ENCODE measurements at places on chromosomes 7 and 10.

- no peak for DNase-seq
Measured at GRCh38 chr10:130180416-130180815, 44.2 kb downstream of the GLRX3 start.

- DNase-seq, result no peak
Measured at GRCh38 chr10:109282510-109282909, 640.8 kb downstream of the XPNPEP1 start.

- DNase-seq, result no peak
Measured at GRCh38 chr7:20064974-20065862, 152.0 kb downstream of the MACC1 start.

DNA sequence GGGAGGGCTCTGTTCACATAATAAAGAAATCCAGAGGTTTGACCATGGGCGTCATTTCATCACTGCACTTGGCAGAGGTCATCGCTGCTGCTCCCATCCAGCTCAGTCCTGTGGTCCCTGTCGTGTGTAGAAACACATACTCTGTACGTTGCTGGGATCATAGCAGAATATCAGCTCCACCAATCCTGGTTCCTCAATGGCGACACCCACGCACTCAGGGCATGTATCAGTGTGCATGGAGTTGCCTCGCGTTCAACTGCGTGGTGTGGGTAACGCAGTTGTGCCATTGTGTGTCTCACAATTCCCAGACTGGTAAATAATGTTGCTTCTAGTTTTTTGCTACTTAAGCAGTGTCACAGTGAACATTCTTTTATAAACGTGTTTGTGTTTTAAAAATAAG is 111.1 kb downstream of the LHPP start:
- no peak for DNase-seq

DNA sequence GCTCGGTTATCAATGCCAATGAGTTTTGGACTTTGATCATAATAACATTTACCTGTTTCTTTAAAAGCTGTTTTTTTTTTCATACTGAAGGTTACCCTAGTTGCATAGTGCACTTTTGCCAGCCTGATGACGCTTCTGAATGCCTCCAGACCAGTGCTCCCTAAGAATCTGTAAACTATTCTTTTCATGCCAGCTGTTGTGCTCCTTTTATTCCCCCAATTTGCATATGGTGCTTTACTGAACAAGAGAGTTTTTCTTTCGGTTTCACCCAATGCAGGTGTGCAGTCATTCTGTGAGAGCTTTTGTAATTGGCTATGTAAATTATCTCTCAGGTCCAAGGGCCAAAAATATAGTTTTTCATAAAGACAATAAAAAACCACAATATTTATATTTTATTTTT is 48.1 kb upstream of the GLCCI1 start:
- no peak for DNase-seq

GRCh38 chr10:111118758-111119157 is 41.9 kb downstream of the ADRA2A start:
- DNase-seq, result no peak

DNA sequence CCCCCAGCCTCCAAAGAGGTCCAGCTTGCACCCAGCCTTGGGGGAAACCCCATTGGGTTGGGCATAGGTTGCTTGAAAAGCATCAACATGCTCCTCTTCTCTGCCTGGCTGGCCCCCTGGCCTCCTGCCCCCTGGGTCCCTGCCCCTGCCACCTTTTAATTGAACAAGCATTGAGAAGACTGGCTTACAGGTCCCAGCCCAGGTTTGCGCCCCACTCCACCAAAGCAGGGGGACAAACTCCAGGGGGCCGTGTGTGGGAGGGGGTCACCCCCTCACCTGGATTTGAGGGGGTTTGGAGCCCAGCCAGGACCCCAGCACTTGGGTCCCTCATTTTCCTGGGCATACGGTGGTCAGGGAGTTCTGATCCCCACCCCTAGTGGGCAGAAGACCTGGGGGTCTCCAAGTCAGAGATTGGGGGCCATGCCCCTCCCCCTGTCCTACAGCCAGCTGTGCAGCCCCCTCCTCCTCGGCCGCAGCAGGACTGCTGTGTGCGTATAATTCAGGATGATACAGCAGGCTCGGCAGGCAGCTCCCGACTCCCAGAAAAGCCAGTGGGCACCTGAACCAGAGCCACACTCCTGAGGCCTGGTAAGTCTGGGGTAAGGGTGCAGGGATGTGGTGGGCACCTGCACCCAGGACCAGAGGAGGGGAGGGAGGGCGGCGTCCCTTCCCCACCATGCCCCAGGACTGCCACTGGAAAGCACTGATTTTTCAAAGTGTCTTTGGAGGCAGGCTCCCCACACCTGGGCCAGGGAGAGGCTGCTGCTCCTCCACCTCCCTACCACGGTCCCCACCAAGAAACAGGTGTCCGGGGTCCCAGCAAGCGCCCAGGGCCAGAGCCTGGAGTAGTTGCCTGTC is 1.7 kb downstream of the ELFN1 start:
- DNase-seq, result no peak

DNA sequence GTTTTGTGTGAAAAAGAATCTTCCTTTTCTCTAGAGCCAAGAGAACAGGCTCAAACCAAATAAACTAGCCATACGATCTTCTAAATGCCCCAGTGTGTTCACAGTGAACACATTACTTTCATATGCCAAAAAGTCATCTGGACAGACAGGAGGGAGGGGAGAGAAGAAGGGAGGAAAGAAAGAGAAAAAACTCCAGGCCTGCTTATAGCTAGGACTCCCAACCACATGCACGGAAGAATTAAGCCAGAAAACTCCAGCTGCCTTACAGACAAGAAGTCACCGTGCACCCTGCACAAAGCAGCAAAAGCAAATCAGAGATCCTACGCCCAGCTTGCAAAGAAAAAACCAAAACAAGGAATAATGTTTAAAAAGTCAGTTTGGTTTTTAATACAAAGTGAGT is 34.3 kb downstream of the SNX8 start:
- no peak for DNase-seq

GRCh38 chr7:129707910-129708499 is 96.5 kb downstream of the NRF1 start:
- DNase-seq, result no peak

- no peak for DNase-seq
Measured at GRCh38 chr10:20058135-20058534, 241.9 kb downstream of the PLXDC2 start.

DNA sequence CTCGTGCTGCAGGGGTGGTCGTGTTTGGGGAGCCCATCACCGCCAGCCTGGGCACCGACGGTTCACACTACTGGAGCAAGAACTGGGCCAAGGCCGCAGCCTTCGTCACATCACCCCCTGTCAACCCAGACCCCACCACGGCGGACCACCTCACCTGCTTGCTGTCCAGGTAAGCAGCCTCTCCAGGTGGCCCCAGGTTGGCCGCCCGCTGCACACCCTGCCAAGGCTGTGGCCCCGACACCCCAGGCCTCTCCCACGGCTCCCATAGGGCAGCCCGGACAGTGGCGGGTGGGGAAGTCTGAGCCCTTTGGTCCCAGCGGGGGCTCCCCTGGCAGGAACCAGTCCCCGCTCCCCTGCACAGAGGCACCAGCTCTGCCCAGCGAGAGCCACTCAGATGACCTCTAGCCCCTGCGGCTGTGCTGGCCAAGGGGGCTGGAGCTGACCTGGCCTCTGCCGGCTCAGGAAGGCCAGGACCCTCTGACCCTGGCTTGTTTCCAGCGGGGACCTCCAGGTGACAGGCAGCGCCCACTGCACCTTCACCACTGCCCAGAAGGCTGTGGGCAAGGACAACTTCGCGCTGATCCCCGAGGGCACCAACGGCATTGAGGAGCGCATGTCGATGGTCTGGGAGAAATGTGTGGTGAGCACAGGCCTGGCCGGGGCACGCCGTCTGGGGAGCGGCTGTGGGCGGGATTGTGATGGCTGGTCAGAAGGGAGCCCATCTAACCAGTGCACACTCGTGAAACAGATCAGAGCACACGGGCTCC is 13.8 kb downstream of the DPYSL4 start:
- no peak for DNase-seq

DNA sequence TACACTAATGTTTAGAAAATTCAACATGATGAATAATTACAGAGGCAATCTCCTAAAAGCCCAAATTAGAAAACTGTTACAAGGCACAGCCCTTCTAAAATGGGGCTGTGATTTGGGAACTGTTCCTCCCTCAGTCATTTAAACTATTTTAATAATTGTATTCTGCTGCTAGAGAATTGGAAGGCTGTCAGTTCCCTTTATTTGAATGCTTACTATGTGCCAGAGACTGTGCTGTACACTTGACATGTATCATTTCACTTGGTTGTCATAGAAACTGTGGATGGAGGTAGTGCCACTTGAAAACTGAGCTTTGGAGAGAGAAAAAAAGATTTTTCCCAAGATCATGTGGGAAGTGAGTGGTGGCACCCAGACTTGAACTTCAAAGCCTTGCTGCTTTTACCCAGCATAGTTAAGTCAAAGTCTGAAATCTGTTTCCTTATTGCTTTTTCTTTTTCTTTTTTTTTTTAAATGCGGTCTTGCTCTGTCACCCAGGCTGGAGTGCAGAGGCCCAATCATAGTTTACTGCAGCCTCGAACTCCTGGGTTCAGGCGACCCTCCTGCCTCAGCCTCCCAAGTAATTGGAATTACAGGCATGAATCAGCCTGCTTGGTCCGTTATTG is 23.6 kb downstream of the UBE2D1 start:
- DNase-seq, result no peak

DNA sequence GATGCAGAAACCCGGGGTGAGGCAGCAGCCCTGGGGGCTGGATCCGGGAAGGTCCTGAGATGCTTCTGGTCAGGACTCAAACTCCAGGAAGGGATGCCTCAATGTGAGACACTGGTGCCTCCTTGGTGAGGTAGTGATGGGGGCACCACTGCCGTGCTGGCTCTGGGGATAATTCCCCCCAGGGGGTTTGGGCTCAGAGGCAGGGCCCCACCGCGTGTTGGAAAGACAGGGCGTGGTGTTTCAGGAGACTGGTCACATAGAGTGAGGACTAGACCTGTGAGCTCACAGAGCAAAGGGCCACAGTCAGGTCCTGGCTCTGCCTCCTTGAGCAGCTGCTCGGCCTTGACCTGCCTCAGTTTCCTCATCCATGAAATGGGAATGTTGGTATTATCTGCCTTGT is 361.9 kb downstream of the GLRX3 start:
- no peak for DNase-seq

DNA sequence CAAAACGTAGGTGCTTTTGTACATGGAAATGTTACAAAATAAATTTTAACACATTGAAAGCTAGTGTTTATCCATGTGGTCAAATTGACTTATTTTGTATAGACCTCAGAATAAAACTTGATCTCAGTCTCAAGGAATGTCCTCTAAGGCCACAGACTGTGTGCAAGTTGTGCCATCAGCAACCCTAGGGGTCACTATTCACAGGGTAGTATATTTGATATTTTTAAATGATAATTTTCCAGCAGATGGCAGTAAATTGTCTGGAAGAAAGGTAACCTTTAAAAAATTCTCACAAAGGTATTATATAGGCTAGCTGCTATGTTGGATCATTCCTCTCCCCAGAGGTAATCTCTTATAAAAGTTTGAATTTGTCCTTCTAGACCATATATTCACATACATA is 12.9 kb upstream of the SNX10 start:
- DNase-seq, result no peak

DNA sequence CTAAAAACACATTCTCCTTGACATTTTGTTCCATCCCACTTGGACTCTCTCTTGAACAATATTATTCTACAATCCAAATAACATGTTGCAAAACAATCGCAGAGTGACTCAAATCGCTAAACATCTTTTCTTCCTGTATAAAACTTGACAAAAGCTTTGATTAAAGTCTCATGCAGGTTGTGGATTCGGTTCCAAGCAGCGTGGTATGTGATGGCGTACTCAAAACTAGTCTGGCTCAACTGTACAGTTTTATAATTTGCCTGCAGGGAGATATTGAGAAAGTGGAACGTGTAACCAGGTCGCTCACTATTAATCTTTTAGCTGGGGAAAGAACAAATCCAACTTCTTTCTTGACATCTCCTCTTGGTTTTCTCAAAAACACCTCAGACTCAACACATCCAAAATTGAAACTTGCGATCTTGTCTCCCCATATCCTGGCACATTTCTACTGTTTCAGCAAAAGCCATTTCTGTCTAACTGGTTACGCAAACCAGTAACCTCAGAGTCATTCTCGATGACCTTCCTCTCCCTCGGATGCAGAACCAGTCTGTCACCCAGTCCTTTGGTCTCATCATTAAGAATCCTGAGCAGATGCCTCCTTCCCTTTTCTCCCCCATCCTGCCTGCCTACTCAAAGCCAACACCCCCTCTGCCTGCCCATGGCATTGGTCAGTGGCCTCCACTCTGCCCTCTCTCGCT is 100.1 kb downstream of the CACNB2 start:
- no peak for DNase-seq

DNA sequence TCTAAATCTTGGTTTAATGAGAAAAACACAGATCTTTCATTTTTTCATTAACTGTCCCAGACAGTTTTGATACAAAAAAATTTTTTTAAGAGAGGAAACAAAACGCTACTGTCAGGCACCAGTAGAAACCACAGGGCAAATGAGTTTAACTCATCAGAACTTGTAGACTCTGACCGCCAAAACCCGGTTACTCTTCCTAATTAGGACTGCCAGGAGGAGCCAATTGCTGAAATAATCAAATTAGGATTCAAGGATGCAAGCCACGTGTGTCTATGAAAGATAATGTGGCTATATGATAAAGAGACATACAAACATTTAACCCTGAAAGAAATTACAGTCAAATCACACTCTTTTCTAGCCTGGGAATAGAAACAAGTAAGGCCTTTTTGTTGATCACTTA is 154.4 kb downstream of the DGKI start:
- no peak for DNase-seq

DNA sequence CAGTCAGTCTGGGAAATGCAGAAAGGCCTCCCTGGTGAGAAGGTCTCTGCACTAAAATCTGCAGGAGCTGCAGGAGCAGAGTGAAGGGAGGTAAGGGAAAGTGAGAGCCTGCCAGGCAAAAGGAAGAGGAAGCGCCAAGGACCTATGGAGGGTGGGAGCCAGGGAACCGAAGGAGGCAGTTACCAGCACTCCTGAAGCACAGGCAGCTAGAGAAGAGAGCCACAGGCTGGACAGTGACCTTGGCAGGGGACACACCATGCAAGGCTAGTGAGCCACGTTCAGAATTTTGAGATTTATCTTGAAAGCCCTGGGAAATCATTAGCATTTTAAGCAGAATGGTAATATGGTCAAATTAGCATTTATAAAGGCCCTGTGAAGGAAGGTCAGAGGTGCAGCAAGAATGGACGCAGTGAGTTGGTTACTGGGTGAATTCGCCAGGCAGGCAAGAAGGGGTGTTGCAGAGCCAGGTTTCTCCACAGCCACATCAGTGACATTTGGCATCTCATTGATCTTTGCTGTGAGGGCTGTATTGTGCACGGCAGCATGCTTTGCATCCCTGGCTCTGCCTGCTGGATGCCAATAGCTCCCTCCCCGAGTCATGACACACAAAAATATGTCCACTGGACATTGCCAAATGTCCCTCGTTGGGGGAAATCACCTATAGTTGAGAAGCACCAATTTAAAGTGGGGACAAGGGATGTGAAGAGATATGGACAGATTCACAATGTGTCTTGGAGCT is 54.7 kb upstream of the LANCL2 start:
- no peak for DNase-seq

DNA sequence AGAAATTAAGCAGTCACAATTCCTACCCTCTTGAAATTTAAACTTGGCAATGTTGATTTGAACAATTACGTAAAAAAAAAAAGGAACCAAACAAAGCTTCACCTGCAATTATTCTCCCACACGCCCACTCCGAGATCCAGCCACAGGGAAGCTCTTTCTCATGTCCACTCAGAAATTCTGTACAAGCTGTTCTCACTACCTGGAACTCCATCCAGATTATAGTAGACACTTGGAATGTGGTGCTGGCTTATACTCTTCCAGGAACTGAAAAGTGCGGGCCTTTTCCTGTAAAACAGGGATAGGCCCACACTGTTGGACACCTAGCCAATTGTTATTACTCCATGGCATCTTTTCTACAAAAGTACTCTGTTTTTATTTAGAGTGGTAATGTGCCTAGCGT is 20.3 kb upstream of the TOMM7 start:
- no peak for DNase-seq
